ENCODE measurements at places on chromosomes 4 and X.

GRCh38 chr4:167234316-167234881 is at the start of gene SPOCK3:
Gene SPOCK3, minus strand, starts transcription at chr4:167234494.
- peak; percentile 61 for DNase-seq

DNA sequence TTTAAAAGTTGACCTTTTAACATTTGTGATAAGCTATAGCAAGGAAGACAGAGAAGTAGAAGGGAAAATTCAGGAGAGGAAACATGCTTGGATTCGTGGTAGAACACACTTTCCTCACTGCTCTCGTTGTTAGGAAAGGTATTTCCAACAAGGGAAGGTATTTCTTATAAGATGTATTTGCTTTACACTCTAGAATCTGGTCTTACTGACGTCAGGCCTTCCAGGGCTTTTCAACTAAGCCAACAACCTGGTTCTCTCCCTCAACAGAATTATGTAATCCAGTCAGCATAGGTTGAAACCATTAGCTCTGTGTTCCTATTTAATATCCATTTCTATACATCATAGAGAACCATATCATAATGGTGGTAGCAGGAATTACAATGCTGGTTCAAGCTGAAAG is 241.9 kb downstream of the SLC39A8 start:
- DNase-seq: no peak

DNA sequence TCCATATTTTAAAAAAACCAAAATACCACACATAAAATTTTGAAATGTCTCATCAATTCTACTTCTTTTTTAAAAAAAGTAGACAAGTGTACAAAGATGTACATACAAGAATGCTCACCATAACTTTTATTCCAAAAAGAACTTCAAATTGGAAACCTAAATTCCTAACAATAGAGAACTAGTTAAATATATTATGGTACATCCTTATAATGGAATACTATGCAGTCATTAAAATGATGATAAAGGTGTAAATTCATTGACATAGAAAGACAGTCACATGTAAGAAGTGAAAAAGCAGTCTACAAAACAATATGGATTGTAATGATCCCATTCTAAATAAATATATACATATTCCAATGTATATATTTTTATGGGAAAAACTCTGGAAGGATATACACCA is 31.0 kb downstream of the RPS6KA3 start:
- DNase-seq: no peak

DNA sequence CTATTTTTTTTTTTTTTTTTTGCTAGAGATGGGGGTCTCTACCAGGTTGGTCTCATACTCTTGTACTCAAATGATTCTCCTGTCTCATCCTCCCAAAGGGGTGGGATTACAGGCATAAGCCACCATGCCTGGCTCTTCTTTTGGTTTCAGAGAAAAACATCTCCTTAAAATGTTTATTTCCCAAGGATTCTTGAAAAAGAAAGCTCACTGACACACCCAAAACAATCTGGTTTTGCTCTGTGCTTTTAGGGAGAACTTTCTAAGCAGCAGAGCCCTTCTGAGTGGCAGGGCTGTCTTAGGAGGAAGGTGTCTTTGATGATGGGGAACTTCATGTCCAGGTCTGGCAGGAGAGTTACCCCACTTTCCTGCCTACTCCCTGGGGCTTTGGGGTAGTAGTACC is 1.2 kb downstream of the SOD3 start:
- DNase-seq: no peak

GRCh38 chr4:127416115-127416514 is 216.6 kb upstream of the INTU start:
- DNase-seq: no peak

DNA sequence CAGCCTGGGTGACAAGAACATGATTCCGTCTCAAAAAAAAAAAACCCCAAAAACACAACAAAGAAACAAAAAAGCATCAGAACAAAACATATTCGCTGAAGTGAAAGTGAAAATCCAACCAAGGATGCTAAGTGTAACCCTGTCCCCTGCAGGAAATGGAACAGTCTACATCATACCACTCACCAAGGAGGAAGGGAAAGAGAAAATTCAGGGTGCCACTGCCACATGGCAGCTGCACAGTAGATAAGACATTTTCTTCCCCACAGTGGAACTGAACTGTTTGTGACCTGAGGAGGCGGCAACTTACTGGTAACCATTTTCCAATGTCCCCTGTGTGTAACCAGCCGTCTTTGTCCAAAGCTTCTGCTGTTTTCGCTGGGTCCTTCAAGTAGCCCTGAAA is 28.2 kb upstream of the CENPU start:
- DNase-seq: no peak

- DNase-seq: no peak
Observed at GRCh38 chr4:8644966-8645752, 52.6 kb downstream of the CPZ start.

GRCh38 chr4:142404191-142404611 is 441.9 kb downstream of the INPP4B start:
- DNase-seq: no peak

- DNase-seq: no peak
Observed at GRCh38 chr4:104493081-104493831, 1.4 kb downstream of the CXXC4 start.

DNA sequence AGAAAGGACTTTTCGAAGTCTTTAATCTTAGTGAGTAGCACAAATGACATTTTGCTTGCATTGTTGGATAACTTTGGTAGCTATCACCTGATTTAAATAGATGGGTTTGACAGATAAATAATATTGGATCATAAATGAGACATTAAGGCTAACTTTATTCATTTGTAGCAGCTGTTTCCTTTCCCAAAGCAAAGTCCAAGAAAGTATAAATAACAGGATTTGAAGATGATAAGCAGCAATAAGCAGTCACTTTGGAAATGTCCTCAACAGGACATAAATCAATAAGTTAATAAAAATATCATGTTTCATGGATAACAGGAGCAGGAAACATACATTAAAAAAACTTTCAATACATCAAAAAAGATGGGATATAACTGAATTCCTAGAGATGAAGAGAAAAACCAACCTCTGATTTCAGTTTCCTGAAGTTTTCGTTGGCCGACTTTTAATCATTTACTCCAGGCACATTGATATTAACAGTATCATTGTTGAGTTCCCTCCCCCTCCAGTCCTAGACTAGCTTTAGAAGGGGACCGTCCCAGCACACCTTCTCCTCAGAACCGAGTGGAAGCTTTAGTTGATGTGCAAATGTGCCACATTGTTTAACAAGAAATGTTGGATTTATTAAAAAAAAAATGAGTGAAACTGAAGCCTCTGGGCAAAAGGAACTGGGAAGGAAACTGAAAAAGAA is 169.9 kb upstream of the AGA start:
- DNase-seq: no peak
